ENCODE measurements at places on chromosomes 2 and 18.

DNA sequence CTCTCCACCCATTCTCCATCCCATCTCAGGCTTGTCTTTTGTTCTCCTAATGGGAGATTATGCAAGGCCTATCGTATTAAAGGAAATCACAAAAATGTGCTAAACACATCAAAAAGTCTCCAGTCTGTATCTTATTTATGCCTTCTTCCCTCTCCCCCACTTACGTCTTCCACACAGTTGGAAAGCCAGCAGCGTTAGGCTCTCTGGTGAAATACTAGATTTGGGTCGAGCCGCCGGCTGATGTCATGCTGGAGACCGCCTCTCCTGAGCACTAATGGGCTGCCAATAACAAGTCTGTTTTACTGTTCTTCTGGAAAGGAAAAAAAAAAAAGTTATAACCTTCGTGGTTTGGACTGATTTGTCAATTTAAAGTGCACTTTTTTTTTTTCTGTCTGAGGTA lies 182.7 kb upstream of the SIX2 start:
- DNase-seq: no peak

GRCh38 chr18:44895176-44895798 lies 214.6 kb downstream of the SETBP1 start:
- peak; percentile 84 for DNase-seq

DNA sequence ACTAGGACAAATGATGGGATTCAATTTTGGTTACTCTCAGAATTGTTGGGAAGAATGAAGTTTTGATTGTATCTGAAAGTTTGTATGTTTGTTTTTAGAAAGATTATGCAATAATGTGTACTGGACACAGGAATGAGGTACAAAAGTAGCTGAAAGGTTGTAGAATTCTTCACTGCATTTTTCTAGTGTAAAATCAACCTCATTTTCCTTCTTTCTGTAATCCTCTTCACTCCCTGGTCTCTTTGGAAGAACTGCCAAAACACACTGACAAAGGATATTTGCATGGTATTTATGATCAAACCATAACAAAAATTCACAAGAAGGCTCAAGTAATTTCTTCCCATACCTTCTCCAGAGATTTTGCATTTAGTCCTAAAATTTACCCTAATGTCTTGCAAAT lies 110.7 kb downstream of the ZEB2 start:
- DNase-seq: no peak

- DNase-seq: no peak
Observed at GRCh38 chr18:10314066-10314465, 140.4 kb upstream of the APCDD1 start.

DNA sequence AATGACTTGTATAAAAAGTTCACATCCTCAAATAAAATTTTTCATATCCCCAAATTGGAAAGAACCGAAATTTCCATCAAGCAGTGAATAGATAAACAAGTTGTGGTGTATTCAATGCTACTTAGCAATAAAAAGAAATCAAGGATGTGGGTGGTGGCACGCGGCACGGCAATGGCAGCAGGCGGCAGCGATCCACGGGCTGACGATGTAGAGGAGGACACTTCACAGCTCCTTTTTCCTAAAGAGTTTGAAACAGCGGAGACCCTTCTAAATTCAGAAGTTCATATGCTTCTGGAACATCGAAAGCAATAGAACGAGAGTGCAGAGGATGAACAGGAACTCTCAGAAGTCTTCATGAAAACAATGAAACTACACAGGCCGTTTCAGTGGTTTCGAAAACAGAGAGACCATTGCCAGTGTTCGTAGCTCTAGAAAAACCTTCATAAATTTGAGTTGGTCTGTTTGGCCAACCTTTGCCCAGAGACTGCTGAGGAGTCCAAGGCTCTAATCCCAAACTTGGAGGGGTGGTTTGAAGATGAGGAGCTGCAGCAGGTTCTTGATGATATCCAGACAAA lies 9.8 kb upstream of the IL36A start:
- no peak for DNase-seq

DNA sequence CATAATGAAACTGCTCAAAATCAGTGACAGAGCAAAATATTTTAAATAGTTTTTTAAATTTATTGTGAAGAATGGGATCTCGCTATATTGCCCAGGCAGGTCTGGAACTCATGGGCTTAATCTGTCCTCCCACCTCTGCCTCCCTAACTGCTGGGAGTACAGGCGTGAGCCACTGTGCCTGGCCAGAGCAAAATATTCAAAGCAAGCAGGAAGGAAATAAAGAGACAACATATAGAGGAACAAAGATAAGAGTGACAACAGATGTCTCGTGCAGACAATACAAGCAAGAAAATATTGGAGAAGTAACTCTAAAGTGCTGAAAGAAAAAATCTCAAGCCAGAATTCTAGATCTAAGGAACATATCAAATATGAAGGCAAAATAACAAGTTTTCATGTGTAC lies 5.0 kb upstream of the SCLY start:
- no peak for DNase-seq

DNA sequence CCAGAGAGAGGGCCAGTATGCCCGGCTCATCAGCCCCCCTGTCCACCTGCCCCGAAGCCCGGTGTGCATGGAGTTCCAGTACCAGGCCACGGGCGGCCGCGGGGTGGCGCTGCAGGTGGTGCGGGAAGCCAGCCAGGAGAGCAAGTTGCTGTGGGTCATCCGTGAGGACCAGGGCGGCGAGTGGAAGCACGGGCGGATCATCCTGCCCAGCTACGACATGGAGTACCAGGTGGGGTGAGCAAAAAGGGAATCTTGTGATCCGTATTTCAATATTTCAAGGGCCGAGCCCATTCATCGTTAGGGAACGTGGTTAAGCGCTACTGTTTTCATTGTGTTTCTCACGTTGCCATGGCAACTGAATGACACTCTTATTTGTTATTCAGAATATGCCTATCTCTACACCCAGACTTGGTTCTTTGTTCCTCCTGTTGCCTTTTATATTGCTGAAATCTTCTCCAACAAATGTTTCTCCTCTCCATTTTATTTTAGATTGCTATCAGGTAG lies 81.5 kb downstream of the NRP2 start:
- DNase-seq: peak; percentile 86

DNA sequence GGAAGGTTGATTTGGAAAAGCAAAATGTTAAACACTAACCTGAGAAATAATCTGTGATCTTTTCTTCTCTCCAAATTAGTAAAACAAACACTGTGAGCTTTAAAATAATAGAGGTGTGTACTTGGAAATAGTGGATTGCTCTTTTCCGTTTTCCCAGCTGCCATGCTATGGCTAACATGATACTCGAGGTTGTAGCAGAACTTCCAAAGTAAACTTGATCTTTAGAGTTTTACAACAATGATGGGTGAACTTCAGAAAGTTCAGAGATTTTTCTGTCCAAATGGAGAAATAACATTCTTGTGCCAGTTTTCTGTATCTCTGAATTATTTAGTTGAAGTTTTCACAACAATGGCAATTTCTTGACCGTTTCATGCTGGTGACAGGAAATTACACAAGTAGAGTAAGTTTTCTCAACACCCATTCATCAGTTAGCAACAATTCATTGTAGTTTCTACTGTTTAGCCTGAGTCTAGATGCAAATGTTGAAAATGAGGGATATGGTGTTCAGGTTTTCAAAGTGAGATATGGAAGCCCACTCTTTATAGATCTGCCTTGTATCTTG lies 135.3 kb upstream of the CTAGE1 start:
- DNase-seq: no peak

DNA sequence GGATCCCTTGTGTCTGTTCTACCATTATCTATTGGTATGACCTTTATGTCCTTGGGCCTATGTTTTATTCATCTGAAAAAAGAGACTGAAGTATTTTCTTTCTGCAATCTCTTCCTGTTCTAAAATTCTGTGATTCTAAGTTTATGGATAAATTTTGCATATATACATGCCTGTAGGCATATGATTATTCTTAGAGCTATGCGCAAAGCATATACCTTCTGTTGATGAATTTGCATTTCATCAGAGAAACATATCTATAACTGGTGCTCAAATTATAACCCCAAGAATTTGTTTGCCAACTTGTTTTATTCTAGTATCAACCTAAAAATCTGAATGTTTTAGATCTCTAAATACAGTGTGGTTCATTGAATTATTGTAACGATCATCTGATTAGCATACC lies 6.7 kb downstream of the CACNB4 start:
- no peak for DNase-seq

DNA sequence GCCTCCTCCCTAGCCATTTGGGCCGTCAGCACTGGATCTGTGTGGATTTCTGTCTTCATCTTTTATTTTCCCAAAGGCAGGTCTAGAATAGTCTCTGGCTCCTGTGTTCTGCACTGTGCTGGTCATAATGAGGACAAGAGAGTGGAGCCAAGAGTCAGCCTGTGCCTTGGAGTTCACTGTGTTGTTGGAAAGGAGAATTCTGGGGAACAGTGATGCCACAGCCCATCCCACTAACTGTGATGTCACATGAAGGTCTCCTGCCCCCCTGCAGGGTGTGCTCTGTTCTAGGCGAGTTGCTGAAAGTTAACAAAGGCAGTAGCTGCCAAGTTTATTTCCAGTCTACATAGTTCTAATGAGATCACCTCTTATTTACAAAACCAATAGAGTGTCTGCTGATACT lies 248.5 kb downstream of the TPGS2 start:
- DNase-seq: peak; percentile 54

- no peak for DNase-seq
Observed at GRCh38 chr2:105783151-105783738, 38.5 kb downstream of the NCK2 start.

GRCh38 chr18:63697097-63697660 lies 5.6 kb upstream of the SERPINB11 start:
- no peak for DNase-seq

- peak; percentile 47 for DNase-seq
Observed at GRCh38 chr2:32745191-32745590, 117.3 kb downstream of the TTC27 start.

DNA sequence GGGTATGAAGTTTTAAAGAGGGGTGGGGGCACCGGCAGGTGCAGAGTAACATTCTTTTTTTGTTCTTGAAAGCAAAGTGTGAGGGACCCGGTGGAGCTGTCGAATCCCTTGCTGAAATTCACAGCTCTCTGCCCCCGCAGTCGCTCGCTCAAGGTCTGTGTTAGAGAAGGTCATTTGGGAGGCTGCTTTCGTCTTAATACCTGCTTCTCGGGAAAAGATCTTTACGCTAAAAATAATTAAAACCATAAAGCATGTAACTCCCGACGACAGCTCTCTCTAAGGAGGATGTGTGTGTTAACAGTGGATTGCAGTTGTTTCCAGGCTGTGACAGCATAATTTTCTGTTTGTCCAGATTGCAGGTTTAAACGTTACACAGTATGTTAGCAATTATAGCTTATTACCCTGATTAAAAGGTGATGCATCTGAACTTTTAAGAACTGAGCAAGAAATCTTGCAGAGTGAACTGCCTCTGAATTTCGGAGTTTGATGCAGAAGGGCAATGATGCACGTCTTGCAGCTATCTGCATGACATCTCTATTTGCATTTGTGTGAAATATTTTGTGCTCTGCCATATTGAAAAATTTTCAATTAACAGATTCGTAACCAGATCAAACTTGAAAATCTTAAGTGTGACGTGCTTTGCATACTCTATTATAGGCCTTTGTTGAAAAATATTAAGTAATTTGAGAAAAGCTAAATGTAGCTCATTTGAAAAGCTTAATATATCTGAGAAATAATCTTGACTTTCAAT lies 954 bp downstream of the RAPGEF4 start:
- DNase-seq: peak; percentile 15

DNA sequence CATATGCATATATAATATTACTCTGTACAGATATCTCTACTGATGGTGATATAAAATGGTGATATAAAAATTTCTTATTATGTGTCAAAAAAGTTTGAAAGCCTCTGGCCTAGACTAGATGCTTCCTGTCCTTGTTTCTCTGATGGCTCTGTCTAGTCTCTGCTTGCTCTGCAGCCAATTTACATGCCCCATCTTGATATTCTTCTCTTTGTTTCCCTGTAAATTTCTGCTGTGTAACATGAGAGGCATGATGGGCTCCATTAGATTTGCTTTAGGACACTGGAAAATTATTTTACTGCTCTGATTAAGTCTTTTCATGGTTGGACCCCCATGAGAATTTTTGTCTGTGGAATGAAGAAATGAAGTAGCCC lies 24.3 kb downstream of the BABAM2 start:
- DNase-seq: peak; percentile 71

DNA sequence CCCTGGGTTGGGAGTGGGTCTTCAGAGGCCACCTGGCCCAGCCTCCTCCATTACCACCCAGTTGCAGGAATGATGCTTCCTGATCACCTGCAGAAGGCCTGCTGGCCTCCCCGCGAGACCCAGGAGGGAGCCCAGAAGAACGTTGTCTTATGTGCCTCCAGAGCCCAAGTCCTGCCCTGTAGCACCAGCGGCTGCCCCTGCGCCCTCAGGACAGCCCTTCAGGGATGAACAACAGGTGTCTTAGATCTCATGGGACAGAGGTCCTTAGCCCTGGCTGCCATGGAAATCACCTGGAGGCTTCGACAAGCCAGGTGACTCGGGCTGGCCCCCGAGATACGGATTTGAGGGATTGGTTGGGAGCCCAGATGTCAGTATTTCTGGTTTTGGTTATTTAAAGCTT lies 278.8 kb downstream of the CELF4 start:
- DNase-seq: no peak

GRCh38 chr2:16666449-16666801 lies 791 bp upstream of the CYRIA start:
- no peak for DNase-seq

DNA sequence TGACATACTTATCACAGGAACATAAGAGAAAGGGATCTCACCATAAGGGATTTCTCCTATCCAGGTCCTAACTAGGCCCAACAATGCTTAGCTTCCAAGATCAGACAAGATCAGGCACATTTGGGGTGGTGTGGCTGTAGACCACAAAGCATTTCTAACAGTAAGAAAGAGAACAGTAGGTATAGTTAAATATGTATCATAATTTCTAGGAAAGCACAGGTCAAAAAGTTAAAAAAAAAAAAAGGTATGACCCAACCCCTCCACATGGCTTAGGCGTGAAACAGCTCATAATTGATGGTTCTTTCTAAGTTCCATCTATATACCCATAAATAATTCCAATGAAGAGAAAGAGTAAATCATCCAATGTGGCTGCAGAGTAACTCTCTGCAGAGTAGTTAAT lies 6.9 kb downstream of the PRKD3 start:
- no peak for DNase-seq

- DNase-seq: no peak
Observed at GRCh38 chr2:117631152-117631945, 183.1 kb upstream of the DDX18 start.

DNA sequence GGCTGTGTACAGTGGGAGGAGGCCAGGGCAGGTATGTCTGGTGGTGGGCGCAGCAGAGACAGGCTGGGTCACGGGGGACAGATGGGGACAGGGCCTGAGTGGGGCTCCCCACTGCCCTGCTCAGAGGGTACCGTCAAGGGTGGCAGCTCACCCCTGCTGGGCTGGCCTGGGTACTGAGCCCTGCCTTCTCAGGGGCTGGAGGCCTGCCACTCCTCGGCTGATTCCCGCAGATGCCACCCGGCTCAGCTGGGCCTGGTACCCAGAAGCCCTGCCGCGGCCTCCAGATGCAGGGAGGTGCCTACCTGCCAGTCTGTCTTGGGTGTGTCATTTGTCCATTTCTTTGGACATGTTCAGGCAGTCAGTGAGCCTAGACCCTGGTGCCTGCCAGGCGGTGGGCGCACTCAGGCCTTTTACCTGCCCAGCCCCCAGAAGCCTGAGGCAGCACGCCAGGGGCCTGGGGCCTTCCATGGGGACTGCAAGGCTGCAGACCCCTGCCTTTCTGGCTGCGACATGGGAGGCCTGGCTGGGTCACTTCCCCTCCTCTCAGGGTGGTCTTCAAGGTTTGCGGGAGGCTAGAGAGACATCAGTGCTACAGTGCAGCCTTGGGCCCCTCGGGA lies 3.3 kb downstream of the SNORC start:
- DNase-seq: no peak
